Lower lobe of right lung (tissue), 2 donors: ENCODE measurements at places on chromosomes 2 and 18. TPM values are rescaled to one million over a fixed set of nuclear protein-coding genes. Genes with fewer than 3 reads are reported as not detected.

DNA sequence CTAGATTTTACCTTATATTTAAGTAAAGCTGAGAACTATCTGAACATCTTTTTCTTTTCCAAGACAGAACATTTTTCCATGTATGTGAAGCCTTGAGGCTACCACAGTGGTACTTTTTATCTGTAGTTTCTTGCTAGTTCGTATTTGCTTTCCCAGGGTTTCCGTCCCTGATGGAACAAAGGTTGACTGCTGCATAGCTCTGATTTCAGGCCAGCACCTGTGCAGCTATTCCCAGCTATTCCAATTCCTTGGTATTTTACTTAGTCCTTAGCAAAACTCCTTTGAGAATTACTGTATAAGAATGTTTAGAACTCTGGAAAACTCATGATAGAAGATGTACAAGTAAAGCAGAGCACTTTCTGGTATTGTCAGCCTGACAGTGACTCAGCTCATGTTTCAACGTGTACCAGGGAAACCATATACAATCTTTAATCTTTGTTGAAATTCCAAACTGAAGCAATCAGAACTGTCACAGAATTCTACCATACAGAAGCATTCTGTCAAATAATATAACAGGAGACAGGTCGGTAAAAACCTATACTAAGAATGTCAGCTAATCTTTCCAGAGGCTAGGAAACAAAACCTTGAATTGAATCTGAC lies 162.2 kb downstream of the PKP4 start:
- no peak for DNase-seq

DNA sequence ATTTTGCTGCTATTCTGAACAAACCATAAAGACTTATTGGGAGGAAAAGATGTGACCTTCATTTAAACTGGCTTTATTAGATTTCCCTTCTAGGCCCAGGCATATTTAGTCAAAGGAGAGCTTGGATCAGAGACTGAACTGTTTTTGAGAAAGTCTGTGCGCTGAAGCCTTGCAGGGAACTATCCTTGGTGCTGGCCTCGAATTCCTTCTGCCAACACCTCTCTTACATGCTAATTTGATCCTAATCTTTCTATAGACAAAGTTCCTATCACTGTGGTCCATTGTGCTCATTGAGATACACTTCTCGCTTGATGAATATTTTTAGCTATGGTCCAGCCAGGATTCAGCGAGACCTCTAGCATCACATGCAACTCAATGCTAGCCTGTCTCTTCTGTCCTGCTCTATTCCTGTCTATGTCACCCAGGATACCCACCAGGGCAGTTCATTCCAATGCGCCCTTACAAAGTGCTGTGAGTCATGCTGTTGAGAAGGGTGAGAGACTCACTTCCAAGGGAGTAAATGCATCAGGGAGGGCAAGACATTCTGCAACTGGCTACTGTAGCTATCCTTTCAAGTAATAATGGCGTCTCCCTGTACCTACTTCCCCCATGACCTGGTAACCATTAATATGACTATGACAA lies 356.7 kb upstream of the LYPD1 start:
- no peak for DNase-seq

- peak; percentile 63 for DNase-seq
Measured at GRCh38 chr2:238238766-238239542, 884 bp downstream of the HES6 start.

- DNase-seq = no peak
Measured at GRCh38 chr2:60551240-60552077, 2.0 kb downstream of the BCL11A start.

SCG2 gene
- total RNA-seq = 0.71 TPM

GRCh38 chr2:73268830-73269685 lies 15.2 kb downstream of the FBXO41 start:
- no peak for DNase-seq

GPR39 gene
- 11.2 TPM for total RNA-seq

TRIM43 gene
- total RNA-seq = not detected

DNA sequence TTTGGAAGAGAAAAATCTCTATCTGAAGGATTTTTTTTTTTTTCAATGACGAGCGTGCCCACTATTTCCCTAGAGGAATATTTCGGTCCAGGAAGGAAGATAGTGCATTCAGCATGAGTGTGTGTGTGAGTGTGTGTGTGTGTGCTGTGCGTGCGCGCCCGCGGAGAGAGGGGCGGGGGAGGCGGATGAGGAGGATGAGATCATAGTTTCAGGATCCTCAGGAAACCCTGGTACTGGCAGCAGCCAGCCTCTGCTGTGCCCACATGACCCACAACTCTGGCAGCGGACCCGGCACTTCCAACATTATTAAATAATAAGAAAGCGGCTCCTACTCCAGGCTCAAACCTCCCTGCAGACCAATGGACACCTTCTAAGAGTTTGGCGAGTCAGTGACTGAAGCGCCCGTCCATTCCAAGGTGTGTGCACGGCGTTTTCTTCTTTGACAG lies 217.0 kb upstream of the DTNA start:
- DNase-seq = peak; percentile 76

DNA sequence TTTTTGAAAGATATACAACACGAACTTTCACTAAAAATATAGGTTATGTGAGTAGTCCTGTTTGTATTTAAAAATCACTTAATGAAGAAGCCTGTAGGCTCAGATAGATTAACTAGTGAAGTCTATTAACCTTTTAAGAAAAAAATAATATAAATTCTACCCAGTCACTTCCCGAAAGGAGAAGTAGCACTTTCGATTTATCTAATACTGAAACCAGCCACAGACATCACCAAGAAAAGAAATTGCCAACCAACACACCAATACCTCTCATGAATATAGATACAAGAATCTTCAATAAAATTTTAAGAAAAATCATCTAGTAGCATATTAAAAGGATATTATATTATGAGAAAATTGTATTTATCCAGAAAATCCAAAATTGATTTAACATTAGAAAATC lies 160.5 kb downstream of the GALNT13 start:
- DNase-seq = no peak

GRCh38 chr18:9335697-9336045 lies 1.1 kb downstream of the TWSG1 start:
- no peak for DNase-seq

- peak; percentile 53 for DNase-seq
Measured at GRCh38 chr2:95277246-95277906, 3.1 kb downstream of the PROM2 start.

CCBE1 gene
- 14.0 TPM for total RNA-seq

GRCh38 chr2:224171226-224171625 lies 132.1 kb upstream of the SERPINE2 start:
- no peak for DNase-seq

- no peak for DNase-seq
Measured at GRCh38 chr18:79983253-79983652, 5.1 kb downstream of the TXNL4A start.

GRCh38 chr2:99636144-99637034 lies 146.6 kb upstream of the REV1 start:
- peak; percentile 53 for DNase-seq

GRCh38 chr2:232229911-232230310 lies 148.6 kb upstream of the ALPP start:
- DNase-seq = no peak

DNA sequence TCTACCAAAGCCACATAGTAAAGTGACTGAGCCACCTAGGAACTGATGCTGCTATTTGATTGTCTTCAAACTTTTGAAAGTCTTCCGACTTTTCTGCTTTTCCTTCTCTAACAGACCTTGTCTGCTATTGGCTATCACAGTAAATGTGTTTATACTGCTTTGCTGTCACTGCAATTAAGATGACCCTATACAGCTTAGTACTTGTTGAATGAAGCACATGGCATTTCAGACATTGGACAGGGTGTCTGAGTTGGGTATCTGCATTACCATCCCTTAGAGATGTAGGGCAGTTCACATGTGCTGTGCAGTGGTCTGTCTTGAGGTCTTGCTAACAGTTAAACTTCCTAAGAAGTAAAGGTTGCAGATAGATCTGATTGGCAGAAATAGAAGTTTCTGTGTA lies 3.6 kb downstream of the WDR43 start:
- DNase-seq = no peak

DNA sequence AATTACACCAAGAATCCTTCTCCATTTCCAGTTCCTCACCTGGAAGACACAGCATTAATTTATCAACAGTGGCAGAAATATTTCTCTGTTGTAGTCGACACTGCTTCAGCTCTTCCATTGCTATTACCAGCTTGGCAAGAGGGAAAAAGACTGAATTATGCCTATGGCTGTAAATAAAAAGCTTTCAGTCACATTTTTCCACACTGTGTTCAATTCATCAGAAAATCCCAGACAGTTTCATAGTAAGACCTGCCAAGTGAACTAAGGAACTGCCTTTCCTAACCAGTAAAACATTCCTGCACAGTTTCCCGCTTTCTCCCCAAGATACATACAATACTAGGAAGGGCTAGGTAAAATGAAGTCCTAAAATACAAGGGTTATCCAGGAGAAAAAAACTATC lies 94.7 kb downstream of the EXOC6B start:
- no peak for DNase-seq

DNA sequence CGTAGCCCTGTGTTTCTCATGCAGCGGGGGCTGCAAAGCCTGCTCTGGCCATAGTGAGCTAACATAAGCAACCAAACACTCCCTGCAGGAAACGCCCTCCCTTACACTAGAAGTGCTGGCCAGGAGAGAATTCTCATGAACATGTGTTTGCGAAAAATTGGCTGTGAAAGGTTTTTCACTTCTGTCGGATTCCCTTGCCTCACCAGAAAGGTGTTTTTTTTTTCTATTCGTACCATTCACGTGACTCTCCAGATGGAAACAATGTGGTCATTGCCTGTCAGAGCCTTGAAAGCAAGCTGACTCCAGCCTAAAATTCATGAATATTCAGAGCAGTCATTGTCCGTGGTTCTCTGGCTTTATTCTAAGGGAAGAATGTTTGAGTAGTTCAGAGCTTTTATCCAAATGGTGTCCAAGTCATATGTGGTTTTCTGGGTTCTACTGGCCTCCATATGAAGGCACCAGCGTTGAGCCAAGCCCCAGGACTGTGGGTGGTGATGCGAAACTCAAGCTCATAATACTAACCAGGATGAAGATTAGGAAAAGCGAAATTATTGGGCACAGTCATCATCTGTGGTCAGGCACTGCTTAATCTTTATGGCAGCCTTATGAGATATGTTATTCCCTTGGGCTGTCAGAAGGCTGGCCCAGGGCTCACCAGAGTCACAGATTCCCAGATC lies 236.4 kb downstream of the ALPK2 start:
- no peak for DNase-seq
